ENCODE measurements at places on chromosomes 5 and 9.

DNA sequence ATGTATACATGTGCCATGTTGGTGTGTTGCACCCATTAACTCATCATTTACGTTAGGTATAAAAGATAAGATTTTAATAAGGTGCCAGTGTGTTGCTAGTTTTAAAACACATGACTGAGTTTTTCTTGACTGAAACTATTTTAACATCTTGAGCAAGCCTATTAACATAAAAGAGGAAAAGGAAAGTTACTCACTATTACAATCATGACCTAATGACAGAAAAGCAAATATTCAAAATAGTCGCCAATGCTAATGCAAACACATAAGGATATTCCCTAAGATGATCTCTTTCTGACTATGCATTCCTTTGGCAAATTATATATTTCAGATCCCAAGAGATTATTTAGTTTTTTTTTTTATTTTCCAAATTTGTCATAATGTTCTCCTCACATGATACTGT lies 5.8 kb upstream of the OR13C2 start:
- H3K27me3 ChIP-seq = no peaks in the 10 kb centered on the region
- DNase-seq = no peak
- H3K27ac ChIP-seq = no peak overlapping the region
- H3K4me1 ChIP-seq = no peaks in the 10 kb centered on the region

DNA sequence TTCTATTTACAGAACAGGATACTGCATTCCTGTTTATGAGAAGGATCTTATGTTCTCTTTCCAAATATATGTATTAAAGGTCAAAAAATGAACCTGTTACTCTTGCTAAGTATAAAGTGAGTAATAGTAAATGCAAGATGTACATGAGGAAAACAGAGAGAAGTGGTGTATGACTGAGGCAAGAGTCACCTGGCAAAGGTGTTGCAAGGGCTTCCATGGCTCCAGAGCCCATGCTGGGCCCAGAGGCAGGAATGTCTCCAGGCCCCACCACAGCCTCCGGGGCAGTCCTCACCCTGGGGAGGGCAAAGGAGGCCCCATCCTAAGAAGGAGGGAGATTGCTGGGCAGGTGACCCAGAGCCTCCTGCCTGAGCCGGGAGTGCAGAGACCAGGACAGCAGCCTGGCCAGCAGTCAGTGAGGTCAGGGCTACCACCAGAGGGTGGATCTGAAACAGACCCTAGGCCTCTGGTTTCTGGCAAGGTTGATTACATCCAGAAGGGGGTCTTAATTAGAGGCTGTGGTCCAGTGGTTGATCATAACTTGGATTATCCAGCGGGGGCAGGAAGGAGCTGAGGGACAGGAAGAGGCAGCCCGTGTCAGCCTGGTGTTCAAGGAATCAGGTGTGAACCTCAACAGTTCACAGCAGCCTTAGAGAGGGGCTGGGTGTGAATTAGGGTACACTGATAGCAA lies 57.3 kb upstream of the CPLX2 start:
- H3K4me1 ChIP-seq = no peaks in the 10 kb centered on the region
- H3K27ac ChIP-seq = no peak overlapping the region
- H3K4me3 ChIP-seq = no peak overlapping the region
- DNase-seq = no peak
- no peaks in the 10 kb centered on the region for H3K27me3 ChIP-seq
- no peaks in the 10 kb centered on the region for H3K36me3 ChIP-seq

DNA sequence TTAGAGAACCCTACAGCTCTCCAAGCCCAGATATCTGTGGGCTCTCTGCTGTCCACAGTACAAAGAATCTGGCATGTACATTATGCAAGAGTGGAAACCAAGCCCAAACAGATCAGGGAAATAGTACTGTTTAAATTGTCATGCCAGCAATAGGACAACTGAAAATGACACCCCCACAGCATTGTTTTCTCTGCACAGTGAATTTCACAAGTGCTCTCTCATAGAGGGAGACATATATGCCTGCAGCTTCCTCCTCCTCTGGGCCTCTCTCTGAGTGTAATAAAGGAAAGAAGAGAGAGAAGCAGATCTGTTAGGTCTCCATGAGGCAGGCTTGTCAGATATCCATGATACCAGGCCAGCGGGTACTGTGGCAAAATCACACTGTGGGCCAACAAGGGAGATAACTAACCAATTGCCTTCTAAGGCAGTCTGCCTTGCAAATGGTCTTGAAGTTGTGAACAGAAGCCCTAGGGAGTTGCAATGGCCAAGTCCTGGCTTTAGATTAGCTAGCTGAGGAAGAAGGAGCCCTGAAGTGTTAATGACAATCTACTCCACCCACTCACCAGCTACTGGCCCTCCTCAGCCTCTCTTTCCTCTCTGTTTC lies 54.4 kb upstream of the JMY start:
- H3K4me3 ChIP-seq = no peak overlapping the region
- no peak for DNase-seq
- no peaks in the 10 kb centered on the region for H3K27me3 ChIP-seq
- no peaks in the 10 kb centered on the region for H3K36me3 ChIP-seq

DNA sequence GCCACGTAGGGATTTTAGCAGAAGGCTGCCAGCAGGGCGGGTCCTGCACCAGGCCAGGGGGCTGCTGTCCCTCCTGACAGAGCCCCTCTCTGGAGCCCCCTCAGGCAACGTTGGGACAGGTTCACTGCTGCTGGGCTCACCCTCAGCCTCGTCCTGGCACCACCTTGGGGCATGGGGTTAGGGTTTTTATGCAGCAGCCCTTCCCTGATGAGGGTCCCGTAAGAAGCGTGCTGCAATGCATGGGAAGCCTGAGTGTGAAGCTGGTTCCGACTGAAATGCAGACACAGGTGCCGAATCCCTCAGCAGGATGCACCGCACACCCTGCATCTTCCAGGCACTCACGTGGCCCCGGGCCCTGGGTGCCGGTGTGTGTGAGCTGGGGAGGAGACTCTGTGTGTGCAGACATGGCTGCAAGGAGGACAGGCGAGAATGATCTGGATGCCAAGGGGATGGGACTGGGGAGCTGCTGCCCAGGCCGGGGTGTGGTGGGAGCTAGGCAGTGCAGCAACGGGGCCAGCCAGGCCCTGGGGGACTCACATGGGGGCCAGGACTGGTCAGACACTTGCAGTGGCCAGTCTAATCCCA lies 27.1 kb downstream of the ZDHHC11B start:
- H3K4me1 ChIP-seq = peaks cover 17% of the 10 kb centered on the region
- H3K27ac ChIP-seq = no peak overlapping the region
- DNase-seq = no peak
- H3K4me3 ChIP-seq = no peak overlapping the region

DNA sequence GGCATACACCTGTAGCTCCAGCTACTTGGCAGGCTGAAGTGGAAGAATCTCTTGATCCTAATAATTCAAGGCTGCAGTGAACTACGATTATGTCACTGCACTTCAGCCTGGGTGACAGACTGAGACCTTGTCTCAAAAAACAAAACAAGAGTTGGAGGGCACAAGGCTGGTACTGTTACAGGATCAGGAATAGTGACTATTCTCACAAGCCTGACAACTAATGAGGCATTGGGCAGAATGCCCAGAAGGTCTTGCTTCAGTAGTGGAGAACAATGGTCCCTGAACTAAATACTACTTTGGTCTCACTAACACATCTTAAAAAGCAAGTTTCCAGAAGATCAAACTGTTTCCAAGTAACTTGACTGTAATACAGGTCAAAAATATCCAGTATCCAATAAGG lies 182.9 kb upstream of the RFX3 start:
- no peaks in the 10 kb centered on the region for H3K36me3 ChIP-seq
- no peaks in the 10 kb centered on the region for H3K4me1 ChIP-seq
- no peaks in the 10 kb centered on the region for H3K27me3 ChIP-seq
- DNase-seq = peak; percentile 29
- H3K4me3 ChIP-seq = no peak overlapping the region
- H3K27ac ChIP-seq = no peak overlapping the region

- peaks cover 9% of the 10 kb centered on the region for H3K4me1 ChIP-seq
- no peak overlapping the region for H3K4me3 ChIP-seq
- no peaks in the 10 kb centered on the region for H3K36me3 ChIP-seq
- H3K27me3 ChIP-seq = peaks cover 25% of the 10 kb centered on the region
- H3K27ac ChIP-seq = no peak overlapping the region
- DNase-seq = no peak
Measured at GRCh38 chr9:134388289-134388808, 62.1 kb downstream of the RXRA start.

- H3K4me1 ChIP-seq = no peaks in the 10 kb centered on the region
- no peak overlapping the region for H3K27ac ChIP-seq
- H3K36me3 ChIP-seq = no peaks in the 10 kb centered on the region
- H3K4me3 ChIP-seq = no peak overlapping the region
- no peak for DNase-seq
- H3K27me3 ChIP-seq = no peaks in the 10 kb centered on the region
Measured at GRCh38 chr5:122374110-122374509, 62.1 kb downstream of the SNCAIP start.

- H3K27ac ChIP-seq = no peak within 1 kb of the TSS
- no peak for DNase-seq
- H3K36me3 ChIP-seq = peaks cover 5% of the 10 kb centered on the region
- peak within 1 kb of the TSS; percentile 43 for H3K4me3 ChIP-seq
Measured at GRCh38 chr5:171418982-171419687, at the start of gene FGF18. FGF18 (plus strand) TSS chr5:171419647; CDS start chr5:171420200, 553 bp downstream.

- H3K4me3 ChIP-seq = no peak overlapping the region
- H3K36me3 ChIP-seq = no peaks in the 10 kb centered on the region
- H3K4me1 ChIP-seq = no peaks in the 10 kb centered on the region
- DNase-seq = no peak
- H3K27me3 ChIP-seq = no peaks in the 10 kb centered on the region
Measured at GRCh38 chr5:142057697-142058056, 44.9 kb upstream of the GNPDA1 start.

- no peaks in the 10 kb centered on the region for H3K4me1 ChIP-seq
- no peak overlapping the region for H3K27ac ChIP-seq
- DNase-seq = no peak
- H3K27me3 ChIP-seq = no peaks in the 10 kb centered on the region
- no peaks in the 10 kb centered on the region for H3K36me3 ChIP-seq
Measured at GRCh38 chr5:115949096-115949495, 13.2 kb upstream of the LVRN start.

DNA sequence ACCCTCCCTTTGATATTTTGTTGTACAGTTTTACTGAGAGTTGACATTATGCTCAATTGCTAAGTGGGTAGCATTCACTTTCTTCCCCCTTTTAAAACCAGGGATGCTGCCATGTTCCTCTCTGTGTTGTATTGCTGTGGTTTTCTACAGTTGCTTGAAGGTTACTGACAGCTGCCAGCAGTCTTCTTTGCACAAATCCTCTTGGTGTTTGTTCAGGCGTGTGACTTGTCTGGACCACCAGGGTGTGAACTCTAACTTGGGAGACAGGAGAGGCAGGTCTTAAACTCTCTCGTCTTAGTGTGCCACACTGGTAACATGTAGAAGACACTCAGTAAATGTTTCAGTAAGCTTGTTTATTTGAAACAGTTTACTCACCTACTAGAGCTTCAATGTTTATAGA lies 25.1 kb downstream of the SLC44A1 start:
- H3K4me1 ChIP-seq = peaks cover 11% of the 10 kb centered on the region
- no peak overlapping the region for H3K4me3 ChIP-seq
- H3K27ac ChIP-seq = peak overlapping the region; percentile 14
- no peaks in the 10 kb centered on the region for H3K27me3 ChIP-seq
- H3K36me3 ChIP-seq = no peaks in the 10 kb centered on the region

DNA sequence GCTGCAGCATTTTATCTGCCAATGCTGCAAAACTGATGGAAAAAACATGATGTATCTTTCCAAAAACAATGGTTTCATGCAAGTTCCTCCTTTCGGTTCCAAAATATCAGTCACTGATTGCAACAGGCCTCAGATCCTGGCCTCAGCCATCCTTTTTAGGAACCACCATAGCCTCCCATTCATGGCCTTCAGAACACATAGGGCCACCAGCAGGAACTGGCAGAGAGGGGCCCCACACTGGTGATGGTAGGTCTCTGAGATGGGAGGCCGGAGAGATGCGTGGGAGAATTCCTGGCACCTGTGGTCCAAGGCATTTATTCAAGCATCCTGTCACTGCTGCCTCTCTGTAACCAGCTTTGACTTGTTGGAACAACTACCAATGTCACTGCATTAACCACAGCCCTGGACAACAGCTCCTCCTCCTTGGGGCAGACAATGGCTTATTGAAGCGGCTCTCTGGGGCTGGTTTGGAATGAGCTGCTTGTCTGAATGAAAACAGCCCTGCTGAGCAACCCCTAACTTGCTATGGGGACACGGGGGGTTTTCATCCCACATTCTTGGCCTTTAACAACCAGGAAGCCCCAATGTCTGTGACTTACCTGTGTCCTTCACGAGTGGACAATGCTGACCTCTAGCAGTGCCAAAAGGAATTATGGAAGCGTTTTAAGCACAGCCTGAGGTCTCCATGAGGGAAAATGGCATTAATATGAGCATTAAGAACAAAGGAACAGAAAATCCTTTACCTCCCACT lies 108.1 kb downstream of the LHFPL2 start:
- no peak overlapping the region for H3K4me3 ChIP-seq
- no peak for DNase-seq
- H3K36me3 ChIP-seq = no peaks in the 10 kb centered on the region
- peaks cover 6% of the 10 kb centered on the region for H3K4me1 ChIP-seq
- no peak overlapping the region for H3K27ac ChIP-seq

GRCh38 chr5:133384120-133384855 lies 228.1 kb downstream of the FSTL4 start:
- no peak overlapping the region for H3K27ac ChIP-seq
- peaks cover 40% of the 10 kb centered on the region for H3K27me3 ChIP-seq
- H3K4me3 ChIP-seq = no peak overlapping the region
- no peak for DNase-seq
- no peaks in the 10 kb centered on the region for H3K4me1 ChIP-seq

DNA sequence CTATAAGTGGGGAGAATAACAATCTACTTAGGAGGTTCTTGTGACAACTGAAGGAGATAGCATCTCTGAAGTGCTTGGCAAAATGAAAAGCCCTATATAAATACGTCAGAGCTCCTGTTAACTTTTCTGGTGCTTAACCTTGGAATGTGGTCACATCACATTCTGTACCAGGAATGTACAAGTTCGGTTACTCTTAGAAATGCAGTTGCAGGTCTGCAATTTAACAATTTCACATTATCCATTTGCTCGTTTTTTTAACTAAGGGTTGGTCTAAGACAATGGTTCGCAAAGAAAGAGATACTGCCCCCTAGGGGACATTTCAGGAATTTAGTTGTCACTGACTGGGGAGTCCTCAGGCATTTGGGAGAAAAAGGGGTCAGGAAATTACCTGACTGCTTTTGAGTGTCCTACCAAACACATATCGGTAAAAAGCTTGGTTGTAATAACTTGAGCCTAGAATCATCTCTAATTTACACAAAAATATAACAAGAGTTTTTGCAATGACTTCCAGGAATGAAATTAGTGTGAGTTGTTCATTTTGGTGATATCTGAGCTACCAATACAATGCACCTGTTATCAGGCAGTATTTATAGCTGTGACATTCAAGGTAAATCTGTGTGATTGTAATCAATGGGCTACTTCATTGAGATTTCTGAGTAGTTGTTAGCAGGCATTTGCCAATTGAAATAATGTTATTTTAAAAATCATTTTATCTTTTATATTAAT lies 5.4 kb upstream of the HBEGF start:
- DNase-seq = peak; percentile 85
- peaks cover 1% of the 10 kb centered on the region for H3K4me1 ChIP-seq
- H3K27ac ChIP-seq = no peak overlapping the region

- no peak overlapping the region for H3K4me3 ChIP-seq
- no peaks in the 10 kb centered on the region for H3K36me3 ChIP-seq
- no peak overlapping the region for H3K27ac ChIP-seq
- H3K27me3 ChIP-seq = peaks cover 12% of the 10 kb centered on the region
Measured at GRCh38 chr5:1006656-1007071, 1.9 kb upstream of the NKD2 start.

Measured in thymus (tissue), 14 donors.